K562 (cell line): ENCODE measurements at places on chromosomes 12 and 14. TPM values are rescaled to one million over a fixed set of nuclear protein-coding genes. Genes with fewer than 3 reads are reported as not detected.

DLK1 gene
- total RNA-seq: 44.2 and 48.3 TPM in 2 replicates

ARHGAP9 gene
- 5.9 and 6.0 TPM in 2 replicates for total RNA-seq

MYH6 gene
- total RNA-seq: not detected in 2 replicates

SERPINA10 gene
- not detected in 2 replicates for total RNA-seq

OR4K15 gene
- total RNA-seq: not detected in 2 replicates

RPGRIP1 gene
- 0.31 and 0.47 TPM in 2 replicates for total RNA-seq

LYZ gene
- total RNA-seq: 31.9 and 32.0 TPM in 2 replicates

TRPV4 gene
- not detected in 2 replicates for total RNA-seq

WNK1 gene
- total RNA-seq: 59.1 and 73.9 TPM in 2 replicates

COX8C gene
- total RNA-seq: not detected in 2 replicates

NOVA1 gene
- total RNA-seq: not detected in 2 replicates

PSMC1 gene
- total RNA-seq: 81.3 and 87.8 TPM in 2 replicates

B3GNT4 gene
- total RNA-seq: 1.6 and 2.2 TPM in 2 replicates

PROX2 gene
- not detected in 2 replicates for total RNA-seq

TAS2R30 gene
- total RNA-seq: 0.87 and 0.93 TPM in 2 replicates

VWF gene
- total RNA-seq: 0.40 and 0.53 TPM in 2 replicates

CLEC7A gene
- total RNA-seq: 0.16 TPM in 1 of 2 replicates, not detected in the other

FOXA1 gene
- 2.4 and 2.5 TPM in 2 replicates for total RNA-seq

HIP1R gene
- total RNA-seq: 27.8 and 31.0 TPM in 2 replicates

SLC2A13 gene
- total RNA-seq: 9.0 and 10.9 TPM in 2 replicates

EFCAB11 gene
- 14.4 and 18.2 TPM in 2 replicates for total RNA-seq

MARS1 gene
- 339 and 382 TPM in 2 replicates for total RNA-seq

SOAT2 gene
- not detected in 2 replicates for total RNA-seq

TDRD9 gene
- total RNA-seq: not detected in 2 replicates

REM2 gene
- 0.40 and 0.69 TPM in 2 replicates for total RNA-seq

GALNT8 gene
- total RNA-seq: 0.07 TPM in 1 of 2 replicates, not detected in the other

CABP1 gene
- not detected in 2 replicates for total RNA-seq

PLA2G1B gene
- 1.4 and 1.8 TPM in 2 replicates for total RNA-seq

LMNTD1 gene
- total RNA-seq: not detected in 2 replicates

C12orf50 gene
- not detected in 2 replicates for total RNA-seq

SYNDIG1L gene
- not detected in 2 replicates for total RNA-seq

DDX51 gene
- 28.9 and 35.9 TPM in 2 replicates for total RNA-seq

PTCSC3 gene
- total RNA-seq: not detected in 2 replicates
